AG04450 (cell line): ENCODE measurements at places on chromosomes 7 and 10.

DNA sequence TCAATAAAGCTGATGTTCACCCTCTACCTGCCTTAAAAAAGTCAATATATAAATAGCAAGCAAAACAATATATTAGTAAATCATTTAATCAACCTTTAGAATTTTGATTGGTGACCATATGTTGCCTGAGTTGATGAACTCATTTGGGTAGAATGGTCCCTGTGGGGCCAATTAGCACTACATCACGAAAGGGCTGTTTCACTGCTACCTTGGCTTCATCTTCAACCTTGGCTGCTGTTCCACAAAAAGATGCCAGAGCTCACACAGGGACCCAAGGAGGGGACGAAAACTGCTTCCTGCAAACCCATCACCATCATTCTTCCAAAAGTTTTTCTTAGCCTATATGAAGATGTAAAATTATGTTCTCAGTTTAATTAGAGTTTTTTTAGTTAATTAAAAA is 35.4 kb upstream of the HBP1 start:
- DNase-seq: no peak

GRCh38 chr10:92470026-92470425 is 103.9 kb downstream of the IDE start:
- no peak for DNase-seq

DNA sequence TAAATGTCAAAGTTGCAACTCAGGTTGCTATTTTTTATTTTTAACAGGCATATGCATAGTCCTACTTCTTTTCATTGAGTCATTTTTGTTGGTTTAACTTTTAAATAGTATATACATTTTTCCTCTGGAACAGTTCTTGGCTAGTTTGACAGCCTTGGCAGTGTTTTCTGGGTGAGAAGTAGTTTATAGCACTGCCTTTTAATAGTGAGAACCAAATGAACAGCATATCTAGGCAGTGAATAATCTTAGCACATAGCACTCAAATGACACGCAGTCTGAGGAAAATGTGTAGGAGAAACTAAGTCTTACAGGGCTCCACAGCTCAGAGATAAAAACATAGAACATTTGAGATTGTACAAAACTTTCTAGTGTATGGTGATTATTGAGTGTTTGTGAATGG is 265.5 kb upstream of the POT1 start:
- DNase-seq: no peak

- no peak for DNase-seq
Observed at GRCh38 chr10:57696641-57697040, 571.1 kb downstream of the IPMK start.

DNA sequence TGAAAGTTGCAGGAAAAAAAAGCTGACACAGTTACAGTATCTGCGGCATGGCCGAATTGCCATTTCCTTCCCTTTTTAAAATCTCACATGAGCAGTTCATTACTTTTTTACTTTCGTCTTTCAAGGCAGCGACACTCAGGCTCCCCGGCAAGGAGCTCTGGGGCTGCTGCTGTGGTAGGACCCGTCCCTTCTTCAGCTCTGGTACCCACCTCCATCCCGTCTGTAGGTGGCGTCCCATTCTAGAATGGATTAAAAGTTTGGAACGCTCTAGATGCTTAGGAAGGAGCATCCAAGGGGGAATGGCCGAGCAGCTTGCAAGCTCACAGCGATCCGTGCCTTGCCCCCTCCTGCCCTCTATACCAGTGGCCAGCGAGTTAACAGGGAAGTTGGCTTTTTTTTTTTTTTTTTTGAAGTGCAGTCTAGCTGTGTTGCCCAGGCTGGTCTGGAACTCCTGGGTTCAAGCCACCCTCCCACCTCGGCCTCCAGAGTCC is 22.8 kb upstream of the TTYH3 start:
- no peak for DNase-seq

GRCh38 chr10:101466016-101466912 is 112.3 kb downstream of the BTRC start:
- no peak for DNase-seq

- no peak for DNase-seq
Observed at GRCh38 chr7:158348446-158348845, 239.2 kb downstream of the PTPRN2 start.

- DNase-seq: no peak
Observed at GRCh38 chr10:62980687-62981086, 152.4 kb upstream of the NRBF2 start.

GRCh38 chr7:105209870-105210269 is 178.9 kb downstream of the SRPK2 start:
- DNase-seq: no peak

DNA sequence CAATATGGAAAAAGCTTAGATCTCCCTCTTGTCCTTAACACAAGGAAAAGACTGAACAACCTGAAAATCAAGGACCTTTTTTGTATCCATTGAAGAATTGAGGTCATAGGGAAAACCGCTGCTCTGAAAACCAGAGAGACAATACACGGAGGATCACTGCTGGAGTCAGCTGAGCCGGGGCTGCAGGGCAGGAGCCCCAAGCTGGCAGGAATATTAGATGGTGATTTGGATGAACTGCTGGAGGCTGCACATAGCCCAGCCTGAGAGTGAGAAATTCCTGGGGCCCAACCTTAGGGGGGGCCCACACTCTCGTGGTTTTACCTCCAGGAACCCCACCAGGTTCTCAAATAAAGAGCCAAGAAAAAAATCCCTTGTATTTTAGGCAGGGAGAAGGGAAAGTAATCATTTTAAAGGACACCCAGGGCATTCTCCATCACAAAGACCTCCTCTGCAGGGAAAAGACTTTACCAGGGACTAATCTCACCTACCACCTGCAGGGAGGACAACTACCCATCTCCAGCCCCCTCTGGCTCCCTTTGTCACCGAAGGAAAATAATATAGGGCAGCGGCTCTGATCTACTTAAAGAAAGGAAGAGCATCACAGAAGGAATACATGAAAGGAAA is 55.4 kb upstream of the RNF32 start:
- no peak for DNase-seq

- no peak for DNase-seq
Observed at GRCh38 chr10:91389636-91390512, 20.3 kb upstream of the HECTD2 start.

DNA sequence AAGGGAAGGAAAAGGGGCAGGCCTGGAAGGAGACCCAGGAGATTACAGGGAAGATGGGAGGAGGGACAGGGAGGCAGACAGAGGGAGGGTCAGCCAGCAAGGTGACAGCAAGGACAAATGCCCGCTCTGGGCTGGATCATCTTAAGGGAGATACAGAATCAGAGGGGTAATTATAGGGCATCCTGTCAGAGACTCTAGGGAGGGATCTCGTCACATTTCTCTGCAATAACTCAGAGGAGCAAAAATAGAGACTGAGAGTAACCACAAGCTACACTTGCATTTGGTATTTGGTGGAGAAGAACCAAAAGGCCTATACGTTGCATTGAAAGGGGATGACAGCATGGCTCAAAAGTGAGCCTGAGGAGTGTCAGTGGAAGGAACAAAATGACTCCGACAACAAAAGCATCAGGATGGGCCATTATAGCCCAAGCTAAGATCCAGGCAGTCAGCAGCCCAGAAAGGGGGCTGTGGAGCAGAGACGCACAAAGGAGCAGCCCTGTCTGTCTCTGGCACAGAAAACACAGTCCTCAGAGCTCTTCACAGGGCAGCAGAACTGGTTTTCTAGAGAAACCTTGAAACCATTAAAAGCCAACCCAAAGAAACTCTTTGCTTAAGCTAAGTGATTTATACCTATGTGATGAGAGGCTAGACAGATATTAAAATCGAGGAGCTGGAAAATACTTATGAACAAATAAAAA is 430.2 kb upstream of the VSTM2A start:
- DNase-seq: no peak

- no peak for DNase-seq
Observed at GRCh38 chr10:23884670-23885069, 324.3 kb upstream of the KIAA1217 start.

GRCh38 chr10:119149729-119150128 is 15.8 kb downstream of the SFXN4 start:
- DNase-seq: no peak

DNA sequence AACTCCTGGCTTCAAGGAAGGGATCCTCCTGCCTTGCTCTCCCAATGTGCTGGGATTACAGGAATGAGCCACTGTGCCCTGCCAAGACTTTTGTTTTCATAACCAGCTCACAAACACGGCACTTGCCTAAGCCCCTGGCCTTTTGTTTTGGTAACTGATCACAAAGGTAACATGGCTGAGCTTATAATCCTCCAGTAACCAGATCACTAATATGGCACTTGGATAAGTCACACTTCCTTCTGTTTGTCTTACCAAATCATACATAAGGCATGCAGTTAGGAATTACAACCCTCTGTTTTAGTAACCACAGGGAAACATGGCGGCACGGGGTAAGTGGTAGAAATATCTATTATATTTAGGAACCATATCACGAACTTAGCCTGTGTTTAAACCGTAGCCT is 577.1 kb downstream of the CALN1 start:
- no peak for DNase-seq

DNA sequence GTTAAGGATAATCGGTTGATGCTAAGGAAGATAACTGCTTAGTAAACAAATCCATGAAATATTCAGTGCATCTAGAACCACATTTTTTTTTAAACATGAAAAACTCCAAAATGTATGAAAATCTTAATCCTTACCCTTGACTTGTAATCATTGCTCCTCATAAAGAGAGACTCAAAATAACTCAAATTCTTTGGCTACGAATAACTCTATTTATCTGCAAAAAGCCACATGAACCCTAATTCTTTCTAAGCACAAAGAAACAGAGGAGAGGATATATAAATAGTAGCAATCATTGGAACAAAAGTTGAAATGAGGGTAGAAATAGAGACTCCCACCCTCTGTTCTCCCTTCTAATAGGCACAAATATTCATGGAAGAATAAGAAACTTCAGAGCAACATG is 40.2 kb downstream of the ANK3 start:
- DNase-seq: no peak

DNA sequence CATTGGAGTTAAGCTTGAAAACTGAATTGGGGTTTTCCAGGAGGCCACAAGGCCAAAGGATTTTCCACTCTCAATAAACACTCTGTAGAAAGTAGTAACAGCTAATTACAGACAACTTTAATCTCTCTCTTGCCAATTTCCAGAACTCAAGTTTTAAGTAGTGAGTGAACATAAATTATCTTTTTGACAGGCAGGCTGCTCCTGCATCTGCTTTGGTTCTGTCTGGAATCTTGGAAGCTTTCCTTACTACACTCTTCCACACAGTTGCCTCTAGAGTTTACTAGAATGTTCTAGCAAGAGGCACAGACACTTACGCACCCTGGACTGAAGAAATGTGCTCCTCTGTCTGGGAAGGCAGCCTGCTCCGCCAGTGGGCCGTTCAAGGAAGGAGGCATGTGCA is 90.5 kb upstream of the WAC start:
- no peak for DNase-seq

DNA sequence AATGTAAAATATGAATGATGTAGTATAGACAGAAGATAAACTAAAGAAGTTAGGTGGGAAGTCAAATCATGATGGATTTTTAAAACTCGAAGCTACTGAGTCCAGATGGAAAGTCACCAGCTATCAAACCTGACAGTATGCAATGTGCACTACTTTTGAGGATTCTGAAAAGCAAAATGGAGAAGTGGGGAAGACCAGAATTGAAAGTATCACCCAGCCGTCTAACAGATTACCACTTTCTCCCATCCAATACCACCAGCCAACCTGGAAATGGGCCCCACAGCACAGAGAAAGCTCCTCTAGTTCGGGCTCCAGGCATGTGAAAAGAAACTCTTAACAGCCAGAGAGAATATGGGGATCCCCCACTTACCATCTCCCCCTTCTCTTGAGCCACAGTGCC is 67.9 kb upstream of the SRRM3 start:
- no peak for DNase-seq

DNA sequence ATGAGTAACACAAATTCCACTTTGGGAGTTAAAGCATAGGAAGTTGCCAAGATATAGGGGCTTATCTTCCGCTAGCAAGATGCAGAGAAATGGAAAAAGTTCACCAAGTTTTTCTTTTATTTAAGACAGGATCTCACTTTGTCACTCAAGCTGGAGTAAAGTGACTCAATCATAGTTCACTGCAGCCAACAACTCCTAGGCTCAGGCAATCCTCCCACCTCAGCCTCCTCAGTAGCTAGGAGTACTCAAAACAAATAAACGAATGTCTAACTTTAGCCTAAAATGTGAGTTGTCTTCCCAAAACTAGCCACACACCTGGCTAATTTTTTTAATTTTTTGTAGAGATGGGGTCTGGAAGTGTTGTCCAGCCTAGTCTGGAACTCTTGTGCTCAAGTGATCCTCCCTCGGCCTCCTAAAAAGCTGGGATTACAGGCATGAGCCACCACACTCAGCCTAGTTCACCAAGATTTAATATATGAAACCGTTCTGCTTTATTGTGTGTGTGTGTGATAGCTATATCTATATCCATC is 9.9 kb downstream of the VIM start:
- DNase-seq: no peak

- no peak for DNase-seq
Observed at GRCh38 chr7:68524126-68524525, 1074.1 kb upstream of the AUTS2 start.

GRCh38 chr7:39164887-39165286 is 187.2 kb downstream of the POU6F2 start:
- DNase-seq: no peak

DNA sequence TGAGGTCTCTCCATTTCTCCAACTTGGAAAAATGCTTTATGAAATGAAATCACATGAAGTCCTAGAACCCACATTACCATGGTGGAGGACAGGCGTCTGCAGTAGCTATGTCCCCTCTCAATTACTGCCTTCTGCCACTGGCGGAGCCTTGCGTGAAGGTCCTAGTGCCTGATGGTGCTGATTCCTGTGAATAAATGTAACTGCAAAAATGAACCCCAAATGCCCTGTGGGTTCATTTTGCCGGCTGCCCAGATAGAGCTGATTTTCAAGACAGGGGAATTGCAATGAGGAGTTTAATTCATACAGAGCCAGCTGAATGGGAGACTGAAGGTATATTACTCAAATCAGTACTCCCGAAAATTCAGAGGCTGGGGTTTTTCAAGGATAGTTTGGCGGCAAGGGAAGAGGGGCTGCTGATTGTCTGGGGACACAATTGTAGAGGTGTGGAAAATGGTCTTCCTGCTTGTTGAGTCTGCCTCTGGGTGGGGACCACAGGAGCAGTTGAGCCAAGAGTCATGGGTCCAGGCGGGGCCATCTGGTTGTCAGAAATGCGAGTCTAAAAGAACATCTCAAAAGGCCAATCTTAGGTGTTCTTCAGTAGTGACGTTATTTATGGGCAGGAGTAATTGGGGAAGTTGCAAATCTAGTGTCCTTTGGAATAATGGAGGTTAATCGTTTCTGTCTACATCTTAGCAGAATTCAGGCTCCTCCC is 13.5 kb downstream of the PRF1 start:
- DNase-seq: no peak

DNA sequence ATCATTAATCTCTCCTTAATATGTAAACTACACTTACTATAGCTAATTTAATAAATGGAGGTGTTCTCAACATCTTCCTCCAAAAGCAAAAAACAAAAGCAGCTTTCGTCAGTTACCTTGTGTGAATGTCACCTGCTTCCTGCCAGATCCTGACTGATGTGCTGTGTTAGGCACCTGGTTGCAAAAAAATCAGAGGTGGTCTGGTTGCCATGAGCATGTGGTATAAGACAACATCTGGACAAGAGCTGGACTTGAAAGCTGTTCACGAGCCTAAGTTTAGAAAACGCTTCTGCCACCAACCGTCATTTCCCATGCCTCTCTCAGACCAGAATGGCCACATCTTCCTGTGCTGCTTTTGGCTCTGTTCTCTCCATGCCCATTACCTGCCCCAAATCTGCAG is 42.0 kb upstream of the GGCT start:
- DNase-seq: no peak
